ENCODE measurements at places on chromosomes 12 and 14. TPM values are rescaled to one million over a fixed set of nuclear protein-coding genes. Genes with fewer than 3 reads are reported as not detected.
A peak's percentile ranks its signal among the peaks of the same experiment; 100 is the strongest.

- no peak for DNase-seq
Observed at GRCh38 chr12:1343422-1343821, 251.0 kb downstream of the FBXL14 start.

GRCh38 chr12:101697930-101698799 lies 725 bp downstream of the CHPT1 start:
- peak; percentile 37 for DNase-seq

DNA sequence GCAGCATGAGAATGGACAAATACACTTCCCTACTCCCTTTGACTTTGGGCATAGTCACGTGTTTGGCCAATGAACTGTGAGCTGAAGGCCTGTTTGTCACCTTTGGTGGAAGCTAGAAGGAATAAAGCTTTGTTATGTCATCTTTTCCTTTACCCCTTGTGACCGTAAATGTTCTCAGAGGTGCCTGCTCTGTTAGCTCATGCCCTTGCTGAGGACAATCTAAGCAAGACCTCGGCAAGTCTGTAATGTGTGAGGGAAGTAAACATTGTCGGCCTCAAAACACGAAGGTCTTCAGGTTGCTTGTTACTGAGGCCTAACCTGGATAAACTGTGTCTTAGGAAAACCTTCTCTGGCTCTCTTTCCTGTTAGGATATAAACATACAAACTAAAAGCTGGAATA lies 354.2 kb downstream of the TMEM132D start:
- no peak for DNase-seq

DNA sequence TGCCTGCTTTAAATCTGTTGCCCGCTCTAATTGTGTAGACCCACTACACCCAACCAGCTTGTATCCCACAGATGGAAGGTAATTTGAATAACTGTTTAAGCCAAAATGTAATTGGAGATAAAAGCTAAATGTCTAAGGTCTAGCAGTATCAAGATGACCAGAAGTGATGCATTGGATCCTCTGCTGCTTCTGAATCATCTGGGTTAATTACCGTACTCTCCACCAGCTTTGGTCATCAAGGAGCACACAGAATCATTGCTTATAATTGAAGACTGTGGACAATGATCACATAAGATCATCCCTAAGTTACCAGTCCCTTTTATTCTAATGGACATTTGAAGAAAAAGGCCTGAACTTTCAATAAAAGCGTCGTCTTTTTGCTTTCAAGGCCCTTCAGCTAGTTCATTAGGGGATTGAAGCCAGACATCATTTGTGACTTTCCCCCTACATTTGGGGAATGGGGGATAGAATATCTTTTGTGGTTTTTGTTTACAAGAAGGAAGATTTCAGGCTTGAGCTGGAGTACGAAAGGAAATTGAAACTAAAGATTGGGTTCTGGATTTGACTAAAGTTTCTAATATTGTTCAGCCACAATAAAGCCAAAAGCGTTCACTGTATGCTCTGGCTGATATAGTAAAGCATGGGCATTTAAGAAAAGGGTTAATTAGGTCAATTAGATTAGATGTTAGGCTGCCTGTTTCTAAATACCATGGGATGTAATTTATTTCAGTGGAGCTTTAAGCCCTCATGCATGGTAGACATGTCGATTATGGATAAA lies 123.2 kb downstream of the CHST11 start:
- no peak for DNase-seq

- DNase-seq = no peak
Observed at GRCh38 chr12:132675757-132676432, 11.2 kb downstream of the POLE start.

DNA sequence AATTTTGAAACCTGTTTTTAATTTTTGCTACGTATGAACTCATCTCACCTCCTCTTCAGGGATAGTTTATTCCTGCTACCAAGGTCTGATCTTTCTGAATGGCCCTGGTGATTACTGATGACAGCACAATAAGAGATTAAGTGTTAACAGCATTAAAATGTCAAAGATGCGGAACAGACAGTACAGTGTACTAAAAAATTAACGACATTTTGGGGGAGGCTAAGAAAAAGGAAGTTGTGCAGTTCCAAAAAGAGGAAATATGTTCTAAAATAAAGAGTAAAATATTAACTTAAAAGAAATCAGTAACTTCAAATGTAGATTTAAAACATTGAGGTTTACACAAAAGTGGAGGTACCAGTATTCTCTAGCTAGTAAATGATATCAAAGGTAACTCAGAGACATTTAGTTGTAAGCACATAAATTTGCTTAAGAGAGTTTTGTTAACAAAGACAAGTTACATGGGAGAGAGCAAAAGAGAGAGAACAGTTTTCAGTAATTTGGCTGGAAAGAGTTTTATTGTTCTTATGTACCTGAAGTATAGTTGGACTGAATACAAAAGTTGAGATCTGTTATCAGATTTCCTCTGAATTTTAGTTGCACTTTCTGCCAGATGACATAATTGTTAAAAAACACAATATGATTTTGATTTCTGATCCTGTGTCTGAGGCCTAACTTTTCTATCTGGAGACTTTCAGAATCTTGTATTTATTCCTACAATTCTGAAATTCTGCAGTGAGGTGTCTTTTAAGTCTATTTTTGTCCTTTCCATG lies 4.2 kb upstream of the CLECL1 start:
- peak; percentile 73 for DNase-seq

DNA sequence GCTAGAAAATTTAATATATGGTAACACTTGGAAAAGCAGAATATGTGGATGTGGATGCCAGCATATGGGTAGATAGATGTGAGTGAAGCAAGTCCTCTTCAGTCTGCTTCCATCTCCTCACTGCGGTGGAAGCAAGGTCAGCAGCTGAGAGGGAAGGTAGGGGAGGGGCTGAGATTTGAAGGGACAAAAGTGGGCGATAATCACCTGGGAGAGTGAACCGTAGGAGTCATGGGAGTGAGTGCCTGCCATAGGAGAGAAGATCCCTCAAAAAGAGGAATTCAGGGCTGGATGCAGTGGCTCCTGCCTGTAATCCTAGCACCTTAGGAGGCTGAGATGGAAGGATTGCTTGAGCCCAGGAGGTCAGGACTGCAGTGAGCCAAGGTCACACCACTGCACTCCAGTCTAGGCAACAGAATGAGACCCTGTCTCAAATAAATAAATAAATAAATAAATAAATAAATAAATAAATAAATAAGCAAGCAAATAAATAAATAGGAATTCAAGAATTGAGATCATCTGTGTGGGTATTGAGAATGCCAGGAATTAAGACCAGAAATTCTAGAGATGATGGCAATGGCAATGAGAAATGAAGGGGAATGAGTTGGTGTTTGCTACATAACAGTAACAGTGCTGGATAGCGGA lies 123.4 kb downstream of the BICD1 start:
- DNase-seq = no peak

GRCh38 chr12:57066245-57066644 lies 12.3 kb downstream of the NEMP1 start:
- no peak for DNase-seq

CSRP2 gene
- total RNA-seq = not detected

DUSP16 gene
- 35.6 TPM for total RNA-seq

IL26 gene
- total RNA-seq = 0.25 TPM

RFX4 gene
- not detected for total RNA-seq

KERA gene
- total RNA-seq = not detected

All from CD4-positive, alpha-beta T cell (primary cell).